Motor neuron (in vitro differentiated cells): ENCODE measurements at places on chromosomes 4 and X. TPM values are rescaled to one million over a fixed set of nuclear protein-coding genes. Genes with fewer than 3 reads are reported as not detected.

The FHIP1A gene
- total RNA-seq: 0.23 and 0.41 TPM in 2 replicates

The RBMX2 gene
- 31.1 and 34.2 TPM in 2 replicates for total RNA-seq

The USP17L24 gene
- total RNA-seq: not detected in 2 replicates

The CTAG1A gene
- not detected in 2 replicates for total RNA-seq

The YY2 gene
- total RNA-seq: 1.1 and 1.3 TPM in 2 replicates

The SPANXA2 gene
- total RNA-seq: not detected in 2 replicates

The ZNF141 gene
- total RNA-seq: 12.2 and 14.0 TPM in 2 replicates

The EGFL6 gene
- total RNA-seq: 6.3 and 6.8 TPM in 2 replicates

The SEL1L3 gene
- total RNA-seq: 1.8 and 2.7 TPM in 2 replicates

The KCTD8 gene
- 1.2 and 1.7 TPM in 2 replicates for total RNA-seq

The NLRP2B gene
- 0.19 and 0.24 TPM in 2 replicates for total RNA-seq

The LRIT3 gene
- total RNA-seq: 0.25 and 0.32 TPM in 2 replicates

The ANK2 gene
- 69.6 and 71.2 TPM in 2 replicates for total RNA-seq

The SMIM10 gene
- 0.28 TPM in 1 of 2 replicates, not detected in the other for total RNA-seq

The PHOX2B gene
- 0.45 TPM in 1 of 2 replicates, not detected in the other for total RNA-seq

The UGT2B7 gene
- not detected in 2 replicates for total RNA-seq
